Tongue (tissue), 3 donors: ENCODE measurements at places on chromosomes 7 and 10. TPM values are rescaled to one million over a fixed set of nuclear protein-coding genes. Genes with fewer than 3 reads are reported as not detected.
A peak's percentile ranks its signal among the peaks of the same experiment; 100 is the strongest.

SVOPL gene
- total RNA-seq, result 0.72 TPM

SLC16A12 gene
- total RNA-seq, result 3.1 TPM

SORCS1 gene
- total RNA-seq, result 17.8 TPM

DNAJC1 gene
- 29.4 TPM for total RNA-seq

NKX1-2 gene
- not detected for total RNA-seq

YKT6 gene
- total RNA-seq, result 59.3 TPM

MMP21 gene
- 0.41 TPM for total RNA-seq

GBX1 gene
- total RNA-seq, result not detected

BTBD16 gene
- total RNA-seq, result 0.41 TPM

SHTN1 gene
- 6.4 TPM for total RNA-seq

DNA sequence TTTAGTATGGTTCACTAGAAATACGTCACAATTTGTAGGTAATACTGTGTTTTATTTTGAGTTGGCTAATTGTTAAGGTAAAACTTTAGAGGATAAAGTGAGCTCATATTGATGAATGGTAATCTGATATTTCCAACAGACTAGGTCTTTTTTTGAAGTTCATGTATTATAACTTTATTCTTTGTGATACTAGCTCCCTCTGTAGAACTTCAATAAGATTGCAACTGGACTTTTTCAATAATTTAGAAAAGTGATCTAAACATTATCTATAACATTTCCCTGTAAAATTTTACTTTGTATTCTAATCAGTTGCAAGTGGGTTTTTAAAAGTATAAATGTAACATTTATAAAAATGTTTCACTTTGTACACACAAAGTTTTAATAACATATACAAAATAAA, 83.5 kb downstream of the ADK start:
- DNase-seq, result no peak

DNA sequence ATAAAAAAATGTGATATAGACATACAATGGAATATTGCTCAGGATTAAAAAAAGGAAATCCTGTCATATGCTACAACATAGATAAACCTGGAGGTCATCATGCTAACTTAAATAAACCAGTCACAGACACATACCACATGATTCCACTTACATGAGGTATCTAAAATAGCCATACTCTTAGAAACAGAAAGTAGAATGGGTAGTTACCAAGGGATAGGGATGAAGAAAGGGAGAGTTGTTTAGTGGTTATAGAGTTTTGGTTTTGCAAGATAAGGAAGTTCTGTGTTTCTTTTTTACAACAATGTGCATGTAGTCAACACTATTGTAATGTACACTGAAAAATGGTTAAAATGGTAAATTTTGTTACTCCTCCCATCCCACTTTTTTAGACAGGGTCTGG, 30.5 kb downstream of the BICC1 start:
- no peak for DNase-seq

- DNase-seq, result peak; percentile 80
Observed at GRCh38 chr10:63671317-63671937, 150.2 kb downstream of the REEP3 start.

GRCh38 chr10:66811211-66811610, 114.6 kb upstream of the LRRTM3 start:
- DNase-seq, result no peak

DNA sequence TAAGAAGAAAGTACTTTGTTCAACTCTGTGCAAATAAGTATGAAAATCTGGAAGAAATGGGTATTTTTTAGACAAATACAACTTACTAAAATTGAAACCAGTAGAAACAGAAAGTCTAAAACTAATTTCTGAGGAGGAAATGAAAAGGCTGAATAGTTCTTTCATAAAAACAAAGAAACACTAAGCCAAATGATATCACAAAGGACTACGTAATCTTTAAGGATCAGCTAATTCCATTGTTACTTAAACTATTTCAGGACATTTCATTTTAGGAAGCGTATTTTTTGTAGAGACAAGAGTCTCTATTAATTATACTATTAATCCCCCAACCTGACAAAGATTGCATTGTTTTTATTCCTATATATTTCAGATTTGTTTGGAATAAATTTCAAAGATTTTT, 11.2 kb upstream of the CCSER2 start:
- DNase-seq, result no peak

GRCh38 chr10:22659866-22660265, 54.5 kb downstream of the PIP4K2A start:
- DNase-seq, result no peak

- DNase-seq, result no peak
Observed at GRCh38 chr10:33165911-33166310, 168.6 kb downstream of the NRP1 start.

DNA sequence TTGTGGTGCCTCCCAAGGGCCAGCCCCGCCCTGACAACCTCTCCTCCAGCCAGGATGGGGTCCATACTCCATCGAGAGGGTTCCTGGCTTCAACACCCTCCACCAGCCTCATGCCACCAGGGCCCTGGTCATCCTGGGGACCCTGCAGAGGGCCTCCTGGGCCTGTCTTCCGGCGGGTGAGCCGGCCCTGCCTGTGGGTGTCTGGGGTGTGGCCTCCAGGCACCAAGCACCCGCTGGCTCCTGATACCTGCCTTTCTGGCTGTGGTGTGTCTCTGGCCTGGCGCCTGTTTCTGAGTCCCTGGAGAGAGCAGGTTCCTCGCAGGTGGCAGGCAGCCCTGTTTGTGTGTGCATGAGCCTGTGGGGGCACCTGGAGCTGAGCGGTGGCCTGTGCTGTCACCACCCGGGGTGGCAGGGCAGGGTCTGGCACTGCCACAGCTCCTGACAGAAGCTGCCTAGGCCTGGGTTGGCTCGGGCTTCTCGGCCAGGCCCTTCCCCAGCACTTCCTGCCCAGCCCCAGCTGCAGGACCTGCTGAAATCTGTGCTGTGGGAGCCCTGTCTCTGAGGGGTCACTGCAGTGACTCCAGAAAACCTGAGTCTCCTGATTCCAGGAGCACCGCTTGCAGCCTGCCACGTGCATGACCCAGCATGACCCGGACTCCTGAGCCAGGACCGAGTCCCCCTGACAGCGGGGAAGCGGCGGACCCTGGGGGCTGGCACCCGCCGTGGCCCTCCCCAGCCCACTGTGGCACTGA, 18.4 kb downstream of the ADAM8 start:
- no peak for DNase-seq

DNA sequence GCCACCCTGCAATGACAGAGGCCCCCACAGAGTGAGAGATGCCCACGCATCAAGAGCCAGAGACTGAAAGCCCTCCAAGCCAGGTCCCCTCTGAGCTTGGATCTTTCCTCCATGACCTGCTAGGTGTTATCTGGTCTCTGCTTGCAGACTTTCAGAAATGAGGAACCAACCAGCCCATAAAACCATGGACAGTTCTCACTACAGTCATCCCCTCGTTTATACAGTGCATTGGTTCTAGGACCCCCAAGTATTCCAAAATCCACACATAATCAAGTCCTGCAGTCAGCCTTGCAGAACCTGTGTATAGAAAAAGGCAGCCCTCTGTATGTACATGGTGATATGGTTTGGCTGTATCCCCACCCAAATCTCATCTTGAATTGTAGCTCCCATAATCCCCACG, 23.1 kb downstream of the NPFFR1 start:
- DNase-seq, result no peak

GRCh38 chr10:61452655-61453641, at the start of gene TMEM26:
Gene TMEM26 (minus strand): TSS chr10:61453381. CDS start chr10:61453081, 300 bp downstream.
- DNase-seq, result peak; percentile 82

DNA sequence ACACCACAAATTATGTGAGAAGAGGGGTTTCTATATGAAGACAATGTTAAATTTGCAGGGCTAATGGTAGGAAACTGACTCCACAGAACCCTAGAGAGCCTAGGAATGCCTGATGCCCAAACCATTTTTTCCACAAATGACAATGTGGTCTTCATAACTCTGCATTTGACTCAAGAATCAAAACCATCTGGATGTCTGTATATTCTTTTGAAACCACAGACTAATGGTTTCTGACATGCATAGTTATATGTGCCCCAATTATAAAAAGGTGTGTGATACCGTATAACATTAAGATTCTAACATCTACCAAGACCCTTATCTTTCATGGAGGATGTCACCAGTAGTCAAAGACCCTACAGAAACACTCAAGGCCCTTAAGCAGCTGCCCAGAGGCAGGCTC, 20.3 kb downstream of the SEC61G start:
- DNase-seq, result no peak

DNA sequence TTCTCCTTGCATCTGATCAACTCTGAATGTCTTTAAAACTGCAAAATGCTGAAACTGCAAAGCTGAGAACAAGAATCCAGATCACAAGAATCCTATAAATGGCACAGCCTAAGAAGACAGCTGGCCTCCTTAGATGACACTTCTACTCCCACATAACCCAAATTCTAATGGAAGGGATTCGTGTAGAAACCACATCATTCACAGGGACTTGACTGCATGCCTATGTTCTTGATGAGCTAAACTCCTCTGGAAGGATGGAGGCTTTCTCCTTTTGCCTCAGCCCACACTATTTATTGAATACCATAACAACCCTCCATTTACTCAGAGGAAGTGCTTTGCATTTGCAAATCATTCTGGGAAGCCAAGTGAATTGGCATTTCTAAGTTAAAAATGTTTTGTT, 252.5 kb upstream of the VWC2 start:
- no peak for DNase-seq

- DNase-seq, result no peak
Observed at GRCh38 chr10:61250131-61250530, 203.1 kb downstream of the TMEM26 start.
